ENCODE measurements at places on chromosomes 1 and 21. TPM values are rescaled to one million over a fixed set of nuclear protein-coding genes. Genes with fewer than 3 reads are reported as not detected.

DNA sequence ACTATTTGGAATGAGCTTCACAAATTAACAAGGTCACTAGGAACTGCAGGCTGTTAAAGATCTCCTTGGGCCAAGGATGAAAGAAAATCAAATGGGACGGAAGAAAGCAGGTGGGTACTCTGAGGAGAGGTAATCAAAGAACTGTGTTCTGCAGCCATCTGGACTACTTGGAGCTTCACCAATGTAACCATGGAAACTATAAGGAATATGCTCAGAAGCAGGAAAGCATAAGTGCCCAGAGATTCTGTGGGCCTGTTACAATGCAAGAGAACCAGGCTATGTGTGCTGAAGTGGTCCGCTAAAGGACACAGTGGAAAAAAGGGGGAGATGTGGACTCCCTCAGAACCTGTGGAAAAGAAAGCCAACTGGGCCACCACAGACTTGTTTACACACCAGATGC lies 238.5 kb downstream of the PTGER3 start:
- no peaks in the 10 kb centered on the region for H3K36me3 ChIP-seq
- H3K4me1 ChIP-seq = no peaks in the 10 kb centered on the region
- no peak for DNase-seq
- H3K4me3 ChIP-seq = no peak overlapping the region
- no peaks in the 10 kb centered on the region for H3K27me3 ChIP-seq

SPATA45 gene
- not detected for total RNA-seq

- H3K27me3 ChIP-seq = peaks cover 5% of the 10 kb centered on the region
- DNase-seq = no peak
- no peak overlapping the region for H3K27ac ChIP-seq
- peaks cover 19% of the 10 kb centered on the region for H3K4me1 ChIP-seq
- H3K36me3 ChIP-seq = no peaks in the 10 kb centered on the region
These were observed 127.5 kb upstream of the DNAH14 start for GRCh38 chr1:224801844-224802490.

GRCh38 chr1:151832318-151832980 lies 847 bp upstream of the RORC start:
- peaks cover 56% of the 10 kb centered on the region for H3K4me1 ChIP-seq
- H3K4me3 ChIP-seq = no peak overlapping the region
- peaks cover 1% of the 10 kb centered on the region for H3K36me3 ChIP-seq
- H3K27ac ChIP-seq = no peak overlapping the region

- H3K4me1 ChIP-seq = peaks cover 3% of the 10 kb centered on the region
- no peak overlapping the region for H3K27ac ChIP-seq
- no peak overlapping the region for H3K4me3 ChIP-seq
- DNase-seq = no peak
- no peaks in the 10 kb centered on the region for H3K27me3 ChIP-seq
- no peaks in the 10 kb centered on the region for H3K36me3 ChIP-seq
These were observed 13.6 kb upstream of the PTPN7 start for GRCh38 chr1:202173993-202174392.

DNA sequence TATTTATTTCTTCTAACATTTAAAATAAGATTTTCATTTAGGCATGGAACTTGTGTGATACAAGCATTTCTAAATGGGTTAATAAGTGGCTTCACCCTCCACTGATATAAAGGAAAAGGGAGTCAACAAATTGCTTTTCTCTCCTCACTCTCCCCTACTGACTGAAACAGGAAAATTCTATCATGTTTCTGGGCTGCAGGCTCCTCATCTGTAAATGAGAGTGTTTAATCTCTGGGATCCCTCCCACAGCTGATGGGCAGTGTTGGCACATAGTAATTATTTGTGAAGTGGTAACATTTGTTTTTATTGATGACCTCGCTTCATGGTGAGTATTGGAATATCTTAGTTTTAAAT lies 69.8 kb upstream of the WARS2 start:
- no peaks in the 10 kb centered on the region for H3K4me1 ChIP-seq
- no peaks in the 10 kb centered on the region for H3K27me3 ChIP-seq
- no peak overlapping the region for H3K4me3 ChIP-seq
- peaks cover 28% of the 10 kb centered on the region for H3K36me3 ChIP-seq
- H3K27ac ChIP-seq = no peak overlapping the region

S100A14 gene
- not detected for total RNA-seq

DNA sequence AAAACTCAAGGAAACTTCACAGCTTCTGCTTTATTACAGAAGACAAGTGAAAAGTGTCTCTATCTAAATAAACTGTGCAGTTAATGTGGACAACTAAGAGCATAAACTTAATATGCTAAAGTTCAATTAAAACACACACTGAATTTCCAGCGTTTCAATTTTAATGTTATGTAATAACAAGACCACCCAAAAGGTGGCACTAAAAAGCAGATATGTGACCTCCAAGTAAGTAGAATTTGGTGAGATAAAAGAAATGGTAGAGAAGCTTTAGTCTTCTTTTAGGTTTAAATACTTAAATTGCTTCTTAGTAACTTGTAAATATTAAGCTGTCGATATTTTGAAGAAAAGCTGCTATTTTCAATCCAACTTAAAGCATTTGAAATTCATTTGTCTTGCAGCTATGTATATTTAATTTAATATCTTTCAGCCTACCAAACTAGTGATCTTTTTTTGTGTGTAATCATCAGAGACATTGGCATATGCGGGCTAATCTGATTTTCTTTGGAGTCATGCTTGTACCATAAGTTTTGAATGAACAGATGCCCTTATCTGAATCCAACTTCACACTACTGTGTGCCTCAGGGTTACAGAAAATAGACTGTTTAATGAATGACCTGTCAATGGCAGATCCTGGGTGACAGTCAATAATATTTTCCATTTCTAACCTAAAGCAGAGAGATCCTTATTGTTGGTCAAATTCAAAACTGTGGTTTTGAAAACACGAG lies 36.5 kb upstream of the ADAMTS1 start:
- H3K4me1 ChIP-seq = no peaks in the 10 kb centered on the region
- no peaks in the 10 kb centered on the region for H3K36me3 ChIP-seq
- DNase-seq = no peak

Data from activated naive CD8-positive, alpha-beta T cell treated with anti-CD3 and anti-CD28 coated beads for 36 hours (primary cell).